BJ (cell line): ENCODE measurements at places on chromosomes 3 and 15.

GRCh38 chr3:27345959-27346865, 23.0 kb downstream of the NEK10 start:
- DNase-seq, result no peak

DNA sequence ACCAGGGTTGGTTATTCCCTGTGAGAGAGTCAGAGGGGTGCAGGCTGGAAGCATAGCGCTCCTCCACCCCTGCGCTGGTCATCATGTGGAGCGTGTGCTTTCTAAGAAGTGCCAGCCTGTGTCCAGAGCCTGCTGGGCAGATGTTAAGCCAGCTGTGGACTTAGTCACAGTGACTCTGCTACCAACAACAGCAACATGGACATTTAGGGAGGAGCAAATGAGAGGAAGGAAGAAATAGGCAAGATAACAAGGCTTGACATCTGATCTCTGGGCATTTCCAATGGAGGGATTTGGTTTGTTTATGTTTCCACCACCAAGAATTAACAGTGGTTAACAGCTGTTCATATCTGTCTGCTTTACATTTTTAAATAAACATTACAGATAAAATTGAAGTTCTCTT, 36.4 kb upstream of the MYZAP start:
- DNase-seq, result no peak

GRCh38 chr3:2993736-2994135, 116.4 kb downstream of the IL5RA start:
- DNase-seq, result no peak

DNA sequence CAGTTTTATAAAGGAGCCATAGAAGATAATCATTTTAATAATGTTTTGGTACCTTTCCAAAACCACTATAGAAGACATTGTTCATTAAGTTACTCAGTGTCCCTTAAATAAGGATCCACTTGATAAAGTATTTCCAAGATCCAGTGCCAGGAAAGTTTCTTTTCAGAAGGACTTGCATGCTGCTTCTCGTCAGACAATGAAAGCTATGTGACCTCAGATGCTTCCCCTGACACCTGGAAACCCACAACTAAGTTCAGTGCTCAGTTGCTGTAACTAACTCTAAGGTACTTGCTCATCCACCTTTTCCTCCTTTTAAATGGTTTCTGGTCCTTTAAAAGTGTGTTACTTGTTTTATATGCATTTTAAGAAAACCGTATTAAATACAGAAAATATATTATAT, 7.3 kb downstream of the SSR3 start:
- no peak for DNase-seq

DNA sequence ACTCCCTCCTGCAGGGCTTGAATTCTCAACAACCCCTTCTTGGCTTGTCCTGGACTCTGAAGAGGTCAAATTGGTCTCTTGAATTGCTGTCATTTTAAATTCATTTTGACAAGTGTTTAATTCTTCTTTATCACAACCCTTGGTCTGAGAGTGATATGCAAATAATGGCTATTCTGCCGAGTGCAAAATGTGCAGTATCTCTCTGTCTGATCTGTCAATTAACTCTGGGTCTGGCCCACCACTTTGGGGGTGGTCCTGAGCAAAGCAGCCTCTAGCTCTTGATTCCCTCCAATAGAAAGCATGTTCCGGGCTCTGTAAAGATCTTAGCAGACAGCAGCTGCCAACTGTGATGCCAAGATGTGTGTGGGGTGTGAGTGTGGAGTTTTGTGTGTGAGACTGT, 2.2 kb upstream of the IGDCC3 start:
- no peak for DNase-seq

- DNase-seq, result no peak
Observed at GRCh38 chr15:88179562-88179961, 77.0 kb downstream of the NTRK3 start.

GRCh38 chr3:6526861-6527260, 334.1 kb upstream of the GRM7 start:
- DNase-seq, result no peak

- DNase-seq, result no peak
Observed at GRCh38 chr3:89155811-89156210, 48.4 kb downstream of the EPHA3 start.
